ENCODE measurements at places on chromosomes 3 and 15.
A peak's percentile ranks its signal among the peaks of the same experiment; 100 is the strongest.

GRCh38 chr3:53846134-53846850 lies at the start of the genes CHDH and IL17RB:
Gene CHDH, minus strand, starts transcription at chr3:53846419. Its CDS starts 22,411 bp downstream, at chr3:53824008.
Gene IL17RB, plus strand, starts transcription at chr3:53846568. Its CDS starts 21 bp downstream, at chr3:53846589.
- no peak for DNase-seq

- DNase-seq: no peak
These were observed 192.8 kb downstream of the UBE3A start for GRCh38 chr15:25245801-25246622.

- no peak for DNase-seq
These were observed 24.2 kb upstream of the SKOR1 start for GRCh38 chr15:67801142-67801541.

DNA sequence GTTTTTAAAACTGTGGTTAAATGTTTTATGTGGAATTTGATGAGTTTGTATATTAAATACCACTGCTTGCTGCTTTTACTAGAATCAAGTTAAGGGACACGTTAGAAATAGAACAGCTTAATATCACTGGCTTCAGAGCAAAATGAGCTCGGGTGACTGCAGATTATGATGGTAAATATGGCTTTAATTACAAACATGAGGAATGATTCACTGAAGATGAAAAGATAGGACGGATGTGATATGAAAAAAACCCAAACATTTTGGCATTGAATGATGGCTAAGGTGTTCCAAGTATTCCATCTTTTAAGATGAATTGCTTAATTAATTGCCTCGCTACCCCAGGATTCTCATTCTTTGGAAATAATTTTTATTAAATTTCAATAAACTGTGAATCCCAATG lies 33.7 kb downstream of the SLC24A1 start:
- DNase-seq: no peak

- no peak for DNase-seq
These were observed 320.3 kb upstream of the TGFBR2 start for GRCh38 chr3:30286007-30286669.

- no peak for DNase-seq
These were observed at the start of gene IMPG2 for GRCh38 chr3:101320475-101320874. Gene IMPG2, minus strand, starts transcription at chr3:101320575. Its CDS starts 203 bp downstream, at chr3:101320372.

DNA sequence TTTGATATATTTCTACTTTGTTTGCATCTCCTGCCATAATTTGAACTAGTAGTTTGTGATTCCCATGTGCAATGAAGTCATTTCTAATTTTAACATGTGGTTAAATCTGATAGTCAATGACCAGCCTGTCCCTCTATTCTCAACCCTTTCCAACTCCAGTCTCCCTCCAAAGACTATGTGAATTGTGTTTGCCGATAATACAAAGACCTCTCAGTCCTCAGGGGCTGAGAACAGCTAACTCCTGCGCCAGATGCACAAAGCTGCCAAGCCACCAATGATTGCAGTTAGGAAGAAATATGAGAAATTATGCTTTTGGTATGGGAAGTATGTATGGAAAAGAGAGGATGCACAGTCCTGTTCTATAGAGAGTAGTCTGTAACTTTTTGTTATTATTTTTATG lies 54.0 kb downstream of the KCNH8 start:
- DNase-seq: no peak

GRCh38 chr15:67820122-67820991 lies 5.0 kb upstream of the SKOR1 start:
- no peak for DNase-seq

DNA sequence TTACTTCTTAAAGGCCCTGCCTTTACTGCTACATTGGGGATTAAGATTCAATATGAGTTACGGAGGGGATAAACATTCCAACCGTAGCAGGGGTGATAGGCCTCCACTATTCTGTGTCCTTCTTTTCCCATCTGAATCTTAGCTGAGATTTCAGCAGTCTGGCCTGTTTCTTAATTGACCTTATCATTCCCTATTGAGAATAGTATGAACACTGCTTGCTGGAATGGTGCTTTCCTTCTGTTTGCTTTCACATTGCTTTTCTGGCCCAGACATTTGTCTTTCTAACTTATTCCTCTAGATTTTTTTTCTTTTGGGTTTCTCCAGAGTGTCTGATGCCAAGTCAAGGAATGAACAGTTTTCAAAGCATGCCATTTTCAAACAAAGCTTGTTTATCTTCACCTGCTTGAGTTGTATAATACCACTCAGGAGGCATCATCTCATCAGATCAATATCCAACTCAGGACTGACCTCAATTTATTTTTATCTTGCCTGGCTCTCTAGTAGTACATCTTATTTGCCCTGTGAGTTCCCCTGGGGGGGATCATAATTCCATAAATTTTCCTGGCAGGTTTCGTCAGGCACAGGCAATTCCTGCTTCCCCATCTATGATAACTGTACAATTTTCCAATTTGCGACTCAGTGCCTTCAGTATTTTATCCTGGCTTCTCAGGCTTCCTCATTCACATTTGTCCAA lies 161.1 kb upstream of the STT3B start:
- no peak for DNase-seq

GRCh38 chr3:125585595-125586223 lies 9.6 kb downstream of the OSBPL11 start:
- DNase-seq: no peak

DNA sequence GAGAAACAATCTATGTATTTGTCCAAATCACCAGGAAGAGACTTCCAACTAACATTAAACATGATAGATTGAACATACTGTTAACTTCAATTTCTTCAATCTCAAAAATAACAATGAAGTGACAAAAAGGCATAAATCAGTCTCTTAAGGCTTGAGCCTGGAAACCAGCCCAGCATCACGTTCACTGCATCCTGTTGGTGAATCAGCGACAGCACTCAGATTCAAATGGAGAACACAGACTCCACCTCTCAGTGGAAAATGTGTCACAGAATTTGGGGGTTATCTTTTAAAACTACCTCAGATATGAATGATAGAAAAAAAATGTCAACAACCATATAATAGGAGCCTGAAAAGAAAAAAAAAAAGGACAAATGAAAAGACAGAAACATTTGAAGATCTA lies 212.0 kb downstream of the MINAR1 start:
- DNase-seq: no peak

DNA sequence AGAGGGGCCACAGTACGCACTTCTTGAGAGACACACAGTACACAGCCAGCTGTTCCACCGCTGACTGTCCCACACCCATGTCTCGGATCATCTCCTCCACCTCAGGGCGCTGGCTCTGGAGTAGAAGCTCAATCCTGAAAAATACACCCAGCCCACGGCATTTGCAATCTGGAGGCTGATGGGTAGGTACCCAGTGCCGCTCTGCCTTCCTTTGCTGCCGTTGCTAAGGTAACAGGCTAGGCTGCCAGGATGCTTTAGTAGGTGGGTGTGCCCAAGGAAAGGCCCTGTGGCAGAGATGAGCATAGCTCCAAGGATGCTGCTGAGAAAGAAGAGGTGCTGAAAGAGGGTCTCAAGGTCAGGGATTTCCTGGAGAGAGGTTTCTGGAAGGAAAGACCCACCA lies 14.6 kb downstream of the TRAIP start:
- DNase-seq: no peak

DNA sequence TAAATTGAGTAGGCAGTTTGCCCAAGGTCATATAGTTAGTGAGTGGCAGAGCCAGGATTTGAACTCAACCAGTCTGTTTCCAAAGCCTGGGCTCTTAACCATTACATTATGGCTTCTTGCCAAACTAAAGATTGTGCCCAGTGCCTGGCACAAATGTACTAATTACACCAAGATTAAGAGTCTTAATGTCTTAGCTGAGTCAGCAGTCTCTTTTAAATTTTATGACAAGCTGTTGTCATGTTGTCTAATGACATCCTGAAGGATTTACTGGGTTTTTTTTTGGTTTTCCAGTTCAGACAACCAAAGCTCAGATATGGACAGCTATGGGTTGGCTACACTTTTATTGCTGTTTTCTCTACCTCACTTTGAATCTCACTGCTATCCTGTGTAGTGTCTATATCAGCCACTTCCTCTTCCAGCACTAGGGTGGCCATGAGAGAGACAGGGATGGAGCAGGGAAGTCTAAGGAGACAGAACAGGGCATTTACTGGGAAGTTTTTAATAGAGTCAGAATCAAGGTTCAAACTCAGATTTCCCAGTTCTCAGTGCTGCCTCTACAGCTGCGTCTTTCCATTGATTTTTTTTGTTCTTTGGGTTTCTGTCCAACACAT lies 10.5 kb downstream of the FBXL2 start:
- DNase-seq: no peak

DNA sequence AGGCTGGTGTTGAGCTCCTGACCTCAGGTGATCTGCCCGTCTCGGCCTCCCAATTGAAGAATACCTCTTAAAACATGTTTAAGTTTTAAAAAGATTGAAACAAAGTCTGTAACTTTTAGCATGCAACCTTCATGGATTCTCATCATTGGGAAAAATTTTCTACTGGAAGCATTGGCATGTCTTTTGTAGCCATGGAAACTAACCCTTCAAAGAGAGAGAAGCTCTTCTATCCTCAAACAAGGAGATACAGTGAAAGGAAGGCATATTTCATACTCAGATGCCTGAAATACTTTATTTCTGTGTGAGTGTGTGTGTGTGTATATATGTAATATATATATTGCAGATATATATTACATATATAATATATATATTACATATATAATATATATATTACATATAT lies 154.9 kb downstream of the CHDH start:
- DNase-seq: no peak

GRCh38 chr3:175573226-175573625 lies 714.1 kb downstream of the NAALADL2 start:
- no peak for DNase-seq

GRCh38 chr15:68309024-68309423 lies 31.5 kb downstream of the FEM1B start:
- DNase-seq: no peak

- DNase-seq: no peak
These were observed 85.9 kb downstream of the MAGI1 start for GRCh38 chr3:65952842-65953241.

DNA sequence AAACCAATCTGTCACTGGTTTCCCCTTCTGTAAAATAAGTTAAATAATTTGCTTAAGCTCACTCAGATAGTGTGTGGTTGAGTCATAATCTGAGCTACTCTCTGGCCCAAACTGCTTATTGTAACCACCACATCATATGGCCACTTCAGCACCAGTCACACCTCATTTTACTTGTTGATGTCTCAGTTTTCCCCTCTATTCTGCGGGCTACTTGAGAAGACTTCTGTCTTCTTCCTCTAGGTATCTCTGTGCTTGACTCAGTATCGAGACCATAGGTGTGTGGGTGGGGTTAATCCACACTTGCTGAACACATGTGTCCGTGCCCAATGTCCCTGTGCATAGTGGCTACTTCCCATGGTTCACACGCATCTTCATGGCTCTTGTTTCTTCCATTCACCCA lies 32.9 kb downstream of the CRYGS start:
- no peak for DNase-seq

DNA sequence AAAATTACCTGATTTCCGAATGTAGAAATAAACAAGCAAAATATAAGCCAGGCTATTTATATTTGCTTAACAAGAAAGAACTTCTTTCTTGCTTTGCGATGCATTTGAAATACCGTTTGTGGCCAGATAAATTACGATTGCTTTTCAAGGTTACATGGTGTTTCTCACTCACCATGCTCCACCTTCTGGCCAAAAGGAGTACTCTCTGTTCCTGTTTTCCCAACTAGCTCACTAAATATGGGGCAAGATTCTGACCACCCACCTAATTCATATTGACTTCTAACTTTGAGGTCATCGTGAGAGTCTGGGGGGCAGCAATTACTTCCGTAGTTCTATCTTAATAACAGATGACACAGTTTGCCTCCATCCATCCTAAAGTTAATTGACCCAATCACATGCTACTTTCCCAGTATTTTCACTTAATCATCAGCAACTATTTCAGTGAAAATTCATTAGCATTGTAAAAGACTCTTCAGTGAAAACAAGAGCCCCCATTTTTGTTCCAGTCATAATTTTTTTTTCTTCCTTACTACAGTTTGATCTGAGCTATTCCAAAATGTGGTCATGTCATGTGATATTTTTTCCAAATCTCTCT lies 25.9 kb downstream of the ACP3 start:
- peak; percentile 29 for DNase-seq

All from SIG-M5 (cell line).